HEK293T (cell line): ENCODE measurements at places on chromosomes 6 and 20.
A peak's percentile ranks its signal among the peaks of the same experiment; 100 is the strongest.

DNA sequence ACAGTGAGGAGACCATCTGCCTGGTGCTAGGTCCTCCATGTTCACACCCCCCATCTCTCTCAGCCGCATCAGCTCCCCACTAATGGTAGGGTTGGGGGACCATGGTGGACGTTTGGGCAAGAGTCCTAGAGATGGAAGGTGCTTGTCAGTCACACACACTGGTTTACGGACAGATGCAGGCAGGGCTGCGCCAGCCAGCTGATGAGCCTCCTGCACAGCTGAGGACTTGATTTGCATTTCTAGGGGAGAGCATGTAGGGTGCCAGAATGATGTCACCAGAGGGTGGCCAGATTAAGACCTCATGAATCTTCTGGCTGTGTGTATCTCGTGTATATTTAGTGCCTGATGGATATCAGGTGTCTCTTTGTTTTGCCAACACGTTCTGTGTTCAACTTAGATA, 28.6 kb downstream of the CST8 start:
- DNase-seq: no peak

GRCh38 chr6:21383450-21384085, 210.0 kb upstream of the SOX4 start:
- DNase-seq: no peak

DNA sequence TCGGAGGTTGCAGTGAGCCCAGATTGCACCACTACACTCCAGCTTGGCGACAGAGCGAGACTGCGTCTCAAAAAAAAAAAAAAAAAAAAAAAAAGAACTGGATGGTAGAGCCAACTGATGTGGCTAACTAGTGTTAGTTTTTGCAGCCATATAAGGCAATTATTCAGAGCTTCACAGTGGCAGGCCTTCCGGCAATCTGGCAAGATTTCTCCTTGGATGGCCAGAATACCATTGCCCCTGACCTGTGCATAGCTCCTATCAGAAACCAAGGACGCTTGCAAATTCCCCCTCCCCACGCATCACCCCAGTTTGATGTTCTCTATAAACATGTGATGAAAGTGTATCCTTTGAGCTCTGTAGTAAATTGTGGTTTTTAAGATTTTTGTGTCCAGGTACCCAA, 127.0 kb downstream of the RNF144B start:
- DNase-seq: no peak

DNA sequence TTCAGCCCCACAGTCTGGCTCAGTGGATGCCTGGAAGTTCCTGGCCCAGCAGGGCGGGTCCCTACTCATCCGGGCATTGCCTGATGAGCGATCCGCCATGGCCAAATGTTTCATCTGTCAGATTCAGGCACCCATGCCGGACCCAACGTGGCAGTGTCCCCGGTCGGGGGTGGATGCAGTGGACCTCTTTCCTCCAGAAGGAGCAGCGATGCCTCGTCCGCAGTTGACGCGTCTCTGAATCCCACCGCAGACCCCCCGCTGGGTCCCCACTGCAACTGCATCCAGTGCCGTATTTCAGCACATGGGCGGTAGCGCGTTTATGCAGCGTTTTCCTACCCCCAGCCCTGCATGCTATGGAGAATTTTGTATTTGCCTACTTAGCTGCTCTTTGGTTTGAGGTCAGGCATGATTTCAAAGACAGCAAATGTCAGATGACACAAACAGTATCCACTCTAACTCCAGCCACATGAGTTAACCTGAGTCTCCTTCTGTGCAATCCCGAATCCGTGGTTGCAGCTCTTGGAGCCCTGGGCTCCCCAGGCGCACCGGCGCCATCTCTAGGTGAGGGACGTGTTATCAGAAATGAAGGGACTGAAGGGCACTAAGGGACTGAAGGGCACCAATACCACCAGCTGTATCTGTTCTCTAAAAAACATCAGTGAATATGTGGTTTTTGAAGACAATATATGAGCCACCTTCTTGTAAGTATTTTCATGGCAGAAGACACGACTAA, 72.6 kb upstream of the THBS2 start:
- peak; percentile 48 for DNase-seq

- DNase-seq: no peak
Observed at GRCh38 chr6:128367437-128367836, 153.0 kb downstream of the PTPRK start.

- DNase-seq: no peak
Observed at GRCh38 chr6:1075880-1076279, 236.0 kb upstream of the FOXQ1 start.

- DNase-seq: no peak
Observed at GRCh38 chr6:23175391-23175790, 606.0 kb downstream of the HDGFL1 start.

DNA sequence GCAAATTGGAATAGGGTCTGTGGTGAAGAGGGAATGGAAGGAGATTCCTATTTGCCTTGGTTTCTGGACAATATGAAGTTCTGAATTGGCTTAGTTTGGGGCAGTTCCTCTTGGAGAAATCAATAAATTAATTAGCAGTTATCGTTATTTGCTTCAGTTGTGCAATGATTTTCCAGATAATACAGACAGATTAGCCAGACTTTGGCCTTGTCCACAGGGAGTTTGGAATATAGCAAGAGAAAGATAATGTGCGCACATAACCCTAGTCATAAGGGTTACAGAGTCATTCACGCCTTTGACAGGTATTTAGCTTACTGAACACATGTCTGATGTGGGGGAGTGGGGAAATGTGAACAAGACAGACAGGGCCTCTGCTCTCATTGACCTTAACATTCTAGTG, 1.3 kb downstream of the ATRN start:
- no peak for DNase-seq
